Heart right ventricle (tissue), 16 donors: ENCODE measurements at places on chromosomes 6 and 20. TPM values are rescaled to one million over a fixed set of nuclear protein-coding genes. Genes with fewer than 3 reads are reported as not detected.
A peak's percentile ranks its signal among the peaks of the same experiment; 100 is the strongest.

GRCh38 chr20:7722564-7722963 is 217.7 kb downstream of the HAO1 start:
- DNase-seq: no peak

- no peak for DNase-seq
Observed at GRCh38 chr6:135871878-135872277, 20.4 kb downstream of the PDE7B start.

DNA sequence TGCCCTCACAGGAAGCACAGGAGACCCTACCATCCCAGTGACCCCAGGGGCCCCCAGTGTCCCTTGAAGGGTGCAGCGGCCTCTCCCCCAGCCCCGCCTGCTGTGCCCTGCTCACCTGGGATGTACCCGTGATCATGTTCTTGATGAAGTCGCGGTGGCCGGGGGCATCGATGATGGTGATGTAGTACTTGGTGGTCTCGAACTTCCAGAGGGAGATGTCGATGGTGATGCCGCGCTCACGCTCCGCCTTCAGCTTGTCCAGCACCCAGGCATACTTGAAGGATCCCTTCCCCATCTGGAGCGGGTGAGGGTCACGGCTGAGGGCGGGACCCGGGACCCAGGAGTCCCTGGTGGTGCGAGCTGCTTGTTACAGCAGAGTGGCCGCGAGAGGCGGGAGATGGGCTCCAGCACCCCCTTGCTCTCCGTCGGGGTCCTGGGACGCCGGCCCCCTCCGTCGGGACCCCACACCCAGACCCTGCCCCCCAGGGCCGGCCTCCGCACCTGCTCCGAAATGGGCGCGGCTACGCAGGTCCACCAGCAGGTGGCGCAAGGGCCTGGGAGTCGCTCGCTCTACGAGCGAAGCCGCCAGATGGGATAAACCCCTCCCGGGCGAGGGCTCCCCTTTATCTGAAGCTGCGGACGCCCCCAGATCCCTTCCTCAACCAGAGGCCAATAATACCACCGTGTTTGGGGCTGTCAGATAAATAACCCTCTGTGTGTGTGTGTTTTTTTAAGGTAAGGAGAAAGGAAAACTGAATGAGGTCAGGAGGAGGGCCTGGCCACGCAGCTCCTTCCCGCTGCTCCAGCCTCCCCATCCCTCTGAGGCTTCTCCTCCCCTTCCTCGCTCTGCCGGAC is 2.9 kb downstream of the EEF1A2 start:
- peak; percentile 77 for DNase-seq

The MRPS18A gene
- polyA plus RNA-seq: 30.4 TPM

The HLA-DQA2 gene
- polyA plus RNA-seq: not detected

The TUBB2B gene
- polyA plus RNA-seq: 0.59 TPM
